ENCODE measurements at places on chromosomes 4 and X.

DNA sequence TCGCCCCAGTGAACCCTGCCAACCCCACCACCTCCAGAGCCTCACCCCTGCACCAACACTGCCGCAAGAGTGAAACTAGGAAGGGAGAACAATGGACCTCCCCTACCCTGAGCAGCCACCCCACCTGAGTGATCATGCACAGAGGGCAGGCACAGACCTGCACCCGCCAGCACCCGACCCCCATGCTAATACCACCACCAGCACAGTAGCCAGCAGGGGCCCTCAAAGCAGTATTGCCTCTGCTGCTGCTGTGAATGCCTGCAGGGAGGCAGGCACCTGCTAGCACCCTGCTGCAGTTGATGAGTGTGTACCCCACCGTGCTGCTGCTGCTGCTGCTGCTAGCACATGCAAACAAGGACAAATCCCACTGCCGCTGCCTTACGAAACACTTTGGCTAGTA lies 100.1 kb downstream of the RAB28 start:
- DNase-seq = no peak

DNA sequence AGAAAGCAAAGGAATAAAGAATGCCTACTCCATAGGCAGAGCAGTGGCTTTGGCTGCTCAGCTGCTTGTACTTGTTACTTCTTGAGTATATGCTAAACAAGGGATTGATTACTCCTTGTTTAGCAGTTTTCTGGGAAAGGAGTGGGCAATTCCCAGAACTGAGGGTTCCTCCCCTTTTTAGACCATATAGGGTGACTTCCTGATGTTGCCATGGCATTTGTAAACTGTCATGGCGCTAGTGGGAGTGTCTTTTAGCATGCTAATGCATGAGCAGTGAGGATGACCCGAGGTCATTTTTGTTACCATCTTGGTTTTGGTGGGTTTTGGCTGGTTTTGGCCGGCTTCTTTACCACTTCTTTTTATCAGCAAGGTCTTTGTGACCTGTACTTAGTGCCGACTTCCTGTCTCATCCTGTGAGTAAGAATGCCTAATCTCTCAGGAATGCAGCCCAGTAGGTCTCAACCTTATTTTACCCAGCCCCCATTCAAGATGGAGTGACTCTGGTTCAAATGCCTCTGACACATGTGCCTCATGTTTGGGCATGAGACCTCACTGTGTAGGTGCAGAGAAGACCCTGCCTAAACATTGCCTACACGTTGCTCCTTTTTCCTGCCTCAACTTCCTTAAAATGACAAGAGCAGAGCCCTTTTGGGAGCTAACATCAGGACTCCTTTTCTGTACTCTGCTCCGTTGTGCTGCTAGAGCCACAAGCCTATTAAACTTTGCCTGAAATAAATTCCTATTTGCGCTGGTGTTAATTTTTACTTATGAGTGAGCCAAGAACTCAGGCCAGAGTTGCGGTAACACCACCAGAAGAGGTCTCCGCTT lies 21.0 kb upstream of the UBA6 start:
- no peak for DNase-seq

GRCh38 chr4:53629296-53629695 lies 38.0 kb upstream of the LNX1 start:
- no peak for DNase-seq

DNA sequence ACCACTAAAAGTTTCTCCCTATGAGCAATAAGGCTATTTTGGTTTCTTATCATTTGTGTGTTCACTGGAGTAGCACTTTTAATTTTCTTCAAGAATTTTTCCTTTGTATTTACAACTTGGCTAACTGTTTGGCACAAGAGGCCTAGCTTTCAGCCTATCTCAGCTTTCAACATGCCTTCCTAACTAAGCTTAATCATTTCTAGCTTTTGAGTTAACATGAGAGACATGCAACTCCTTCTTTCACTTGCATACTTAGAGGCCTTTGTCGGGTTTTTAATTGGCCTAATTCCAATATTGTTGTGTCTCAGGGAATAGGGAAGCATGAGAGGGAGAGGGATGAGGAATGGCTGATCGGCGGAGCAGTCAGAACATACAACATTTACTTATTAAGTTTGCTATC lies 349.8 kb downstream of the OPHN1 start:
- DNase-seq = no peak

- DNase-seq = no peak
Observed at GRCh38 chrX:149898554-149898953, 17.6 kb downstream of the MAGEA8 start.

DNA sequence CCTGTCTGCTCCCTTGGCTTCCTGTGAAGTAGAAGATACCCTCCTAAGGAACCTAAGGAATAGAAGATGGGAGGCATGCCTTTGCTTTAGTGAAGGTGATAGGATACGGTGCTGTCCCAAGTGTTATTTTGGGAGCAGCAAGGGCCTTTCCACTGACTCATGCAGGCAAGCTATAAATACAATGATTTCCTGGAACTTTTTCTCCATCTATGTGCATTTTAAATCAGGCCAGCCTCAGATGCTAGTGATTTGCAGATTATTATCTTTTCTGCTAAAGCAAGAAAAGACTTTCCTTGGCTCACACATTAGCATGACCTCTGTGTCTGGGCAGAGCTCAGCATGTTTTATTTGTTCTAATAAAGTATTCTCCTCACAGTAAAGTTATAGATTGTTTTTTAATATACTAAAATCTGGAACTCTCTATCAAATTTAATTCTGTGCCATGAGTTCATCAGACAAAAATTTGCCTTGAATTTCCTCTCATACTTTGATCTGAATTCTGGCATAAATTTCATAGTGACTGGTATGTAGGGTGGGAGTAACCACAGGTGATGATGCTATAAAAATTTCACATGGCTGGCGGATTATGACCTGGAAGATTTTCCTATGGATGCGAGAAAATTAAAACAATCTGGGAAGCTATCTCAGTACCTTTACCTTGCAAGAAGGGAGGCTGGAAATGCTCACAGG lies 131.7 kb downstream of the REPS2 start:
- no peak for DNase-seq
